ENCODE measurements at places on chromosomes 2 and 18.

GRCh38 chr18:76328140-76328539 lies 166.9 kb downstream of the ZNF516 start:
- no peak for DNase-seq

GRCh38 chr2:20222769-20223406 lies 2.0 kb downstream of the SDC1 start:
- no peak for DNase-seq

GRCh38 chr2:45901468-45902032 lies 250.1 kb downstream of the PRKCE start:
- no peak for DNase-seq

DNA sequence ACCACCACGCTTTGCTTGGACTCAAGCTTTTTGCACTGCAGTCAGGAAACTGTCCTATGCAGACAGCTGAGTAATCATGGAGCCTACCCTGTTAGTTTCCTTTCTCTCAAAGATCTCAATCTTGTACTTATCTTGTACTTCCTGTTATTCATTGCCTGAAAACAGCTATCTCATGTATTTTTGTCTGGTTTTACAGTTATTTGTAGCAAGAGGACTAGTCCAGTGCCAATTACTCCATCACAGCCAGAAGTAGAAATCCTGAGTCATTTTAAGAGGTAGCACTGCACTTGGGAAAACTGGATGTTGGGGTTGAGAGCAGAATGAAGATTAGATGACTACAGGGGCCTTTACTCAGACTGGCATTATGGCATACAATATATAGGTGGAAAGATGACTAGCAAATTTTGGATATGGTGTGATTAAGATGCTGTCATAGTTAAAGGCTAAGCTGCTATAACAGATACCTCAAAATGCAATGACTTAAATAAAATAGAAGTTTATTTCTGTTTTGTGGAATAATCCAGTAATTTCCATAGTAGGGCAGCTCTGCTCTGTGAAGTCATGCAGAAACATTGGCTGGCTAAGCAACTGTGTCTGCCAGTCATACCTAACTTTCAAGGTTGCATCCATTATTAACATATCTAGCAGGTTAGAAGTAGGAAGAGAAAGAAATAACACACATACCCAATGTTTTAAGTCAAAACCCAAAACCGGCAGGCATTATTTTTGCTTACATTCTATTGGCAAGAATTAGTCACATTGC lies 21.1 kb upstream of the CHMP3 start:
- no peak for DNase-seq

DNA sequence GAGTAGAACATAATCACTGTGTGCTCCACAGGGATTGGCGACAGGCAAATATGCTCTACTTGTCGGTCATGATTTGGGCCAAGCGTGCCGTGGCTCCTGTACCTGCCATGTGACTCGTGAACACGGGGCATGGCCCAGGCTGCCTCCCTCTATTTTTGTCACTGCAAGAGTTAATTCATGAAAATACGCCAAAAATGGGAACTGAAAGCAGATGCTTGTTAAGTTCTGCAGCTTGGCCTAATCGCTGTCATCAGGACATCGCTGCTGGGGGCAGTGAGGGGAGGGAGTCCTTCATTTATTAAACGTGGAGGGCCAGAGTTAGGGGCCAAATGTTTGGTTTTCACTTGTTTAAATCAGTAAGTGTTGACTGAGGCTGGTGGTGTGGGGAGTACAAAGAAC lies 177.8 kb downstream of the BCL2 start:
- no peak for DNase-seq

Data from stimulated activated CD4-positive, alpha-beta T cell treated with anti-CD3 and anti-CD28 coated beads, Interleukin-1b, Interleukin-23, amount 100 ng/mL, for 24 hours (primary cell).